NCI-H345 (cell line): ENCODE measurements at places on chromosomes 6 and 20.

DNA sequence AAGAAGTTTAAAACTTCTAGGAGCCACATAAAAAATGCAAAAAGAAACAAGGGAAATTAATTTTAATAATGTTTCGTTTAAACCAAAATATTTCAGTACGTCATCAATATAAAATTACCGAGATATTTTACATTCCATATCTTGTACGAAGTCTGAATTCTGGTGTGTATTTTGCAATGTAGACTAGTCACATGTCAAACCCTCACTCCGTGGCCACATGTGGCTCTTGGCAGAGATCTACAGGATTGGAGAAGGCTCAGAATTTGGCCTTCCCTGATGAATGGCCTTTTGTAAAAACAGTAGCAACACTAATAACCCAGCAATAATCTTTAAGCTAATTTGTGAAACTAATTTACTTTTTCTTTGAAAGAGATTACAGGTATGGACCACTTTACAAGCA, 217.1 kb downstream of the PRL start:
- no peak for DNase-seq

GRCh38 chr6:155528982-155529453, 73.4 kb upstream of the NOX3 start:
- DNase-seq: no peak

DNA sequence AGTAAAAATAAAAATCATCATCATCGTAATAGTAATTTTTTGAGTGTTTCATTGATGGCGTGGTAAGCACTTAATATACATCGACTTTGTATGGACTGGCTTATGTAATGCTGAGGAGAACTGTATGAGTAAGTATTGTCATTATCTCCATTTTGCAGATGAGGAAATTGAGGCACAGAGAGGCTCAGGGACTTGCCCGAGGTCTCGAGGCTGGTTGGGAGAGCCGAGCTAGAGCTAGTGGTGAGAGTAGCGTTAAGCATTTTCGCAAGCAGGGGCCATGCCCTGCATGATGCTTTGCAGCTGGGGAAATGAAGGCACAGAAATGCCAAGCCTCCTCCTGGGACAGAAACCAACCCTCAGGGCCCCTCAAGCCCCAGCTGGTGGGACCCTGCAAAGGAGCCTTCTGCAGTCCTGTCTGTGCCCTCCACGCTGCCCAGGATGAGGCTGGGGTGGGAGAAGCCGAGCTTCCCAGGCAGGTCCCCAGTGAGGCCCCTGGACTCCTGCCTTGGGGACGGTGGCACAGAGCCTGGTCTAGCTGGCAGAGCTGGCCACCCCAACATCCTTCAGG, 31.1 kb upstream of the STX16 start:
- no peak for DNase-seq

DNA sequence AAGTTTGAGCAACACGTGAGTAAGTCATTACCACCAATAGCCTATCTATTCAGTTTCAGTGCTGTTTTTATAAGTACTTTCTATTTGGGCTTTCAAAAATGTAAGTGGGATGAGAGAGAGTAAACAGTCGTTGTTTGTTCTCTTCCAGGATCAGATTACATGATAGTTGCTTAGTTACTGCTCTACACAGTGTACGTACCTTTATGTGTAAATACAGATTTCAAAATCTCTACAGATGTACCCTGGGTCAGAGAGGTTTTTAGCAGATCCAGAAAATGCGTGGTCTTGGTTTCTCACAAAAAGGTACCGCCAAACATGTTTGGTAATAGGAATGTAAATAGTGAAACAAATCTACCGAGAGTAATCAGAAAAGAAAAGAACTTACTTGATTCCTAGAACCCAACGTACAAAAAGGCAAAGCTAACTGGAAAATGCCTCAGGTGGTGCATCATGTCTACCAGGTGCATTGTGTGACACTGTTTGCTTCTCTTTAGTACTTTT, 421.1 kb downstream of the BCKDHB start:
- peak; percentile 94 for DNase-seq

DNA sequence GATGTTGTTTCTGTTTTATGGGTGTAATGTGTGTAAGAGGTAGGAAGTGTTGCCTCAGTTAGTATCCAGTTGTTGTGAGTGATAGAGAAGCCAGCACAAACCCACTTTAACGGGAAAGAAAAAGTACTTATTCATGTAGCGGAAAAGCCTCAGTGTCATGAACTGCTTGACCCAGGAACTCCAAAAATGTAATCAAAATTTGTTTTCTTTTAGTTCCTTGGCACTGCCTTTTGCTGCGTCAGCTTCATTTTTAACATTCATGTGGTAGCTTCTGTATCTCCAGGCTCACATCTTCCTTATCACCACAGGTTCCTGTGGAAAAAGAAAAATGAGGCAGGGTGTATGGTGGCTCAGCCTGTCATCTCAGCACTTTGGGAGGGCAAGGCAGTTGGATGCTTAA, 46.4 kb upstream of the CCDC28A start:
- DNase-seq: no peak

DNA sequence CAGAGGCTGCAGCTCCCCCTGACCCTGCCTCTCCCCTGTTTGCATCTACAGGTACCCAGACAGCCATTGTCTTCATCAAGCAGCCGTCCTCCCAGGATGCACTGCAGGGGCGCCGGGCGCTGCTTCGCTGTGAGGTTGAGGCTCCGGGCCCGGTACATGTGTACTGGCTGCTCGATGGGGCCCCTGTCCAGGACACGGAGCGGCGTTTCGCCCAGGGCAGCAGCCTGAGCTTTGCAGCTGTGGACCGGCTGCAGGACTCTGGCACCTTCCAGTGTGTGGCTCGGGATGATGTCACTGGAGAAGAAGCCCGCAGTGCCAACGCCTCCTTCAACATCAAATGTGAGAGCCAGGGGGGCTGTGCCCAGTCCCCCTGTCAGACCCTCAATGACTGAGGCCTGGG, 42.1 kb upstream of the SRF start:
- no peak for DNase-seq

GRCh38 chr6:17233531-17233930, 47.6 kb upstream of the RBM24 start:
- no peak for DNase-seq

DNA sequence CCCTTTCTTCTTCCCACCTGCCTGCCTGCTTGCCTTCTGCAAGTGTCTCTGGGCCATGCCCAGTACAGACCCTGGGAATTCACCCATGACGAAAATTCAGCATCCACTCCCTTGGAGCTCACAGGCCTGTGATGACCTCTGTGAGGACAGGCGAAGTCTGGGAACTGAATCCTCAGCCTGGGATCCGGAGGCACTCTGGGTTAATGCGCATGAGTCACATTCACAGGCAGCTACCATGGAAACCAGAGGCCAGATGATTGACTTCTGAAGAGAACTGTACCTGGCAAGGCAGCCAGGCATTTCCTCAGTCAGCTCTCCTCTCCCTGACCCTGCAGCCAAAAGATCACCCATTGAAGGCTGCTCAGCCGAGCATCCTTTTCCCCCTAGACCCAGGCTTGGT, 41.0 kb downstream of the SLC9A8 start:
- DNase-seq: no peak

GRCh38 chr6:79231666-79232065, 2.8 kb downstream of the HMGN3 start:
- no peak for DNase-seq

- DNase-seq: no peak
Observed at GRCh38 chr6:3912361-3913076, 63.3 kb downstream of the FAM50B start.

GRCh38 chr6:18507561-18507960, 120.4 kb downstream of the RNF144B start:
- no peak for DNase-seq

DNA sequence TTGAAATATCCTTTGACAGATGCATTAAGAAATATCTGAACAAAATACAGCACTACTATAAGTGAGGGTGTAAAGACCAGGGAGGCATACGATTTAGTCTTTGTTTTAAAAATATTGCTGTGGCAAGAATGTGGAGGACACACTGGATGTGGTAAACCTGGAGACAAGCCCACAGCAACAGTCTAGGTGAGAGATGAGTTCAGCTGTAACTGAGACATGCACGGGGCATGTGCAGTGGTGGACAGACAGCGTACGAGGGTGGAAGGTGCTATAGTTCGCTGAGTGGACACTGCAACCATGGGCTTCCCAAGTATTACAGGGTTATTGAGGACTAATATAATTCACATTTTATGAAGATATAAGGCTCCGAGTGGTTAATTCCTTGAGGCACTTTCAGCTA, 1.8 kb downstream of the NANP start:
- DNase-seq: no peak

DNA sequence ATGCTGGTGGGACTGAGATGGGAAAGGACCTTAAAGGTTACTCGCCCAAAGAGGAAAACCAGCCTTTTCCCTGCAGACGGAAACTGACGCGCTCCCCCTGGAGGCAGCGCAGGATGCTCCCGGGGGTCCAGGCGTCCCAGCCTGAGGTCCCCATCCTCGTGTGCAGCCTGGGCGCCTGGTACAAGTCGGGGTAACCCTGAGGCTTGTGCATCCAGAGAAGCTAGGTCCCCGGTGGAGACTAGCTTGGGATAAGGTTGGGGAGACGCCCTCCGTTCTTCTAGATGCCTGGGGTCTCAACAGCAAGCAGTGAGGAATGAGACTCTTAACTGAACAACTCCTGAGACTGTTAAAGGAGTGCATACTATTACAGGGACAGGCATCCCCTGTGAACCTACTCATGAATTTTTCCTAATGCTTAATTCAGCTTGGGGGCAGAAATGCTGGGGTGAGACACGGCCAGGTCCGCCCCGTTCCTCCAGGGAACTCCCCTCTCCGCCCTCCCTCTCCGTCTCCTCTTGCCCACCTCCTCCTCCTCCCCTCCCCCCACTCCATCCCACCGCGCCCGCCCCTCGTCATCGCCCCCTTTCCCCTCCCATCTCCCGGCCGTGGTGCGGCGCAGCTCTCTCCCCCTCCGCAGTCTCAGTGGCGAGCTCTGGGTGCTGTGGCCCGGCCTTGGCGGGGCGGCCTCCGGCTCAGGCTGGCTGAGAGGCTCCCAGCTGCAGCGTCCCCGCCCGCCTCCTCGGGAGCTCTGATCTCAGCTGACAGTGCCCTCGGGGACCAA, at the start of gene PRSS35:
Gene PRSS35 (plus strand): TSS at position 634 of the 781 bp plus-strand sequence. CDS start 10,908 bp downstream, outside the sequence.
- peak; percentile 68 for DNase-seq

GRCh38 chr6:1406306-1407072, 17.1 kb downstream of the FOXF2 start:
- no peak for DNase-seq

- no peak for DNase-seq
Observed at GRCh38 chr6:125067552-125067951, 86.0 kb upstream of the TPD52L1 start.

DNA sequence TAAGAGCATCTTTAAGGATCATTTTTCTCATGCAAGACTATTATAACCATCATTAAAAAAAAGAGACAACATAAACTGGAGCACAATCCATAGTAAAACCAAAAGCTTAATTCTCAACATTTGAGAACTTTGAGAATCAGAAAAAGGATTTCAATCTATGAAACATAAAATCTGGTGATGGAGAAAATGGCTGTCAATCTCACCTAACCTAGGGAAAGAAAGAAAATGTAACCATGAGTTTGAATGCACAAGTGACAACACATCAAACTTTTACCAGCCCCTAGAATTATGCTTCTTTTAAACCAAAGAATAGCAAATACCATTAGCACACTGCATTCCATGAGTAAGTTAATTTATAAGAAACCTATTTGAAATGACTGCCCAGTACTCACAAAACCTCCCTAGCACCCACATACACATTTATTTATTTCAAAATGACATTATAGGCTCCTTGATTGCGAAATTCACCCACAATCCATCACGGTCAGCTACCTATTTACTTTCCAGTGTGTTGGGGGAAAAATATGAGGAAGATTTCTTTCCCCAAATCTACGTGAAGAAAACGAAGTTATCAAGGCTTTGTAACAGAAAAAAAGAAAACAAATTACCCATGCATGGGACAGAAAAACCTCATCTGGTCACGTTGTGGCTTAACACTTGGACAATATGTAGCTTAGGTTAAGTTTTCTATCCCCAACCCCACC, 828 bp downstream of the ASCC3 start:
- DNase-seq: no peak

DNA sequence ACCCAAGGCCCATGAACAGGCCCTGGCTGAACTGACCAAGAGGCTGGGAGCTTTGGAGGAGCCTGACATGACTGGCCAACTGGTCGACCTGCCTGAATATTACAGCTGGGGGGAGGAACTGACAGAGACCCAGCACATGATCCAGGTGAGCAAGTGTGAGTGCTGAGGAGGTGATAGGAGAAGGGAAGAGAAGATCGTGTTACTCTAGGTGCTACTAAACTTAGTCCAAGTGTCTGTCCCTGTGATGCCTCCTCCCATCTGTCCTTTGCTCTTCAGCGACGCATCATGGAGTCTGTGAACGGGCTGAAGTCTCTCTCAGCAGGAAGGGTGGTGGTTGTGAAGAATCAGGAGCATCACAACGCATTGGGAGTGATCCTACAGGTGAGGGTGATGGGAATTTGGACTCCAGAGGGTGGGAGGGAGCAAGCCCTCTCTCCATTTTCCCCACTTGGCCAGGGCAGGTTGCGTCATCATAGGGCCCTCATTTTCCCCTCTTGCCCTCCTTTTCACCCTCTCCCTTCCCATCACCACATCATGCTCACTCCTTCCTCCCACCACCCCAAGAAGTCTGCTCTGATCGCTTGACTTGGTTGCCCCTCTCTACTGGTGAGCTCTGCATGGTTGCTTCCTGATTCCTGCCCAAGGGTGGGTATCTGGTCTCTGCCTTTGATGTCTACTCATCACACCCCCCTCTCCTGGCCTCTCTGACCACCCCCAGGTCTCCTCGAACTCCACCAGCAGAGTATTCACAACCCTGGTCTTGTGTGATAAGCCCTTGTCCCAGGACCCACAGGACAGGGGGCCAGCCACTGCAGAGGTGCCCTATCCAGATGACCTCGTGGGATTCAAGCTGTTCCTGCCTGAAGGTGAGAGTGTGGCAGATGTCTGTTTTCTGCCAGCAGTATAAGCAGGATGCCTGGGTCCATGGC, 4.7 kb downstream of the DXO start:
- no peak for DNase-seq

GRCh38 chr20:49384437-49385434, 97.7 kb downstream of the KCNB1 start:
- DNase-seq: peak; percentile 54

GRCh38 chr20:37383229-37383989, 37.5 kb downstream of the SRC start:
- no peak for DNase-seq

- DNase-seq: peak; percentile 11
Observed at GRCh38 chr6:39327507-39327906, 5.0 kb upstream of the KCNK16 start.

DNA sequence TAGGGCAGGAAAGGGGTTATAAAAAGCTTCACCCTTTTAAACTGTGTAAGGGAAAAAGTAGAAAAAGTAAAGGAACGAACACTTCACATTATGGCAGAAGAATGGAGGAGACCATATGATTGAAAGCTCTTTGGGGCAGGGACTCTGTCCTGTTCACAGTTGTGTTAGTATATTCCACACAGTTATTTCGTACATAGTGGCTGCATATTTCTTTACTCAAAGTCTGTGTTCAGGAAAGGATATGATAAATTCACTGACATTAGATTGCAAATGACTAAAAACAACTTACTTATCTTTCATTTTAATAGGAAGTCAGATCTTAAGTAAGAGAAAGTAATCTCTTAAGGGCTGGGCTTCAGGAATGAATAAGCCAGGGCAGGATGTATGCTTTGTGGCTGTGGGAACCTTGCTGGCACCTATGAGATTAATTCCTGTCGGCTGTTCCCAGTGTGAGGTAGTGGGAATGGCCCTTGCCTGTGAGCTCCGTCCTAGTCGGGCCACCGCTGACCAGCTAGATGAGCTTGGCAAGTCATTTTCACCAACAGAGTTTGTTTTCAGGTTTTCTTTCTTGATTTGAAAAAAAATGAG, 11.2 kb downstream of the PPP1R14C start:
- no peak for DNase-seq

- DNase-seq: no peak
Observed at GRCh38 chr20:39468703-39469102, 506.6 kb downstream of the DHX35 start.

- DNase-seq: no peak
Observed at GRCh38 chr20:38875175-38875993, 50.8 kb upstream of the FAM83D start.
